ENCODE measurements at places on chromosomes 4 and X.

GRCh38 chr4:2928242-2929176 lies 34.7 kb downstream of the NOP14 start:
- peak; percentile 81 for DNase-seq

DNA sequence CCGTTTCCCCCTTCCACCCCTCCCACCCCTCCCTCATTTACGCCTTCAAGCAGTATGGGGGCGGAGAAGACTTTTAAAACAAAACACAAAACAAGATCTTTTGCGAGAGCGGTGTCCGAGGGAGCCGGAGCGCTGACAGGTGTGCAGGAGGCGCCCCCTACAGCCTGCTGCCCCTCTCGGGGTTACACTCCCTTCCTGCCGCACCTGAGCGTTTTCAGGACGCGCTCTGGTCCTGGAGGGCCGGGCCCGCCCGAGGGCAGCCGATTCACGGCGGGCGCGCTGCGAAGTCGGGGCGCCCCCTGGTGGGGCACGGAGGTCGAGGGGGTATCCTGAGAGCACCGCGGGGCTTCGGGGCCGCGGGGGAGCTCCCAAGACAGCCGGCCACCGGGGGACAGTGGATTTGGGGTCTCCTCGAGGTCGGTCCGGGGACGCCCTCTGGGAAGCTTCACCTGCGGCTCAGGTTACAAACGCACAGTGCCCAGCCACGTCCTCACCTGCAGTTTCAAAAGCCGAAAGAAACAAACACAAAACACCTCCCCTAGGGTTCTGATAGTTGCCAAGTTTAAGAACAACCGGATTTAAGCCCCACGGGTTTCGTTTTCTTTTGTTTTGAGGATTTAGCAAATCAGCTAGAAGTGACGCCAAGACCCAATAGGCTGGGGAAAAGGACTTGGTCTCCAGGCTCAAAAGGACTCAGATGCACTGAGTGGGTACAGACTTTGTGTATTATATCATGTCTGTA lies 8.0 kb upstream of the NEUROG2 start:
- peak; percentile 94 for DNase-seq

GRCh38 chr4:126445596-126445995 lies 1130.8 kb downstream of the FAT4 start:
- DNase-seq, result no peak

- DNase-seq, result no peak
Measured at GRCh38 chrX:132576939-132577338, 88.1 kb upstream of the MBNL3 start.

- peak; percentile 11 for DNase-seq
Measured at GRCh38 chr4:173782660-173783059, 252.6 kb upstream of the HAND2 start.

GRCh38 chr4:180913750-180914149 lies 1329.5 kb upstream of the TENM3 start:
- DNase-seq, result no peak

All from ELF-1 (cell line).